Activated CD4-positive, alpha-beta memory T cell treated with anti-CD3 and anti-CD28 coated beads, Interleukin-2, amount 10 ng/mL, durations not matched to agents 7 days and 5 days (primary cell): ENCODE measurements at places on chromosomes 13 and 19. TPM values are rescaled to one million over a fixed set of nuclear protein-coding genes. Genes with fewer than 3 reads are reported as not detected.

DNA sequence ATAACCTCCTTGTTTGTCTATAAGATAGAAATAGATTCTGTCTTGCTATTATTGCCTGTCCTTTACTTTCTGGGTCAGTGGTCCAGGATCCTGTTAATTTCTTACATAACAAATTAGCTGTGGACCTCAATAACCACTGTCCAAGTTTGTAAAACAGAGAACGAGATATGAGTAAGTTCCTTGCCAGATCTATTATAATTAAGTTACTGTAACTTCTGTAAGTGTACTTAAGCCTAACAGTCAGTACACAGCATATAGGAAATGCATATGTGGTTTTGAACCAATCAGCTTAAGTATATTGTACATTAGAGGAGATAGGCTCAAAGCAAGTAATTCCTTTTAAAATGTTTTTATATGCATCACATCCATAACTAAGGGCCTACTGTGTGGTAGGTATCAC, 34.9 kb downstream of the HTR2A start:
- H3K27ac ChIP-seq = no peak overlapping the region
- DNase-seq = no peak
- no peaks in the 10 kb centered on the region for H3K4me1 ChIP-seq
- H3K36me3 ChIP-seq = no peaks in the 10 kb centered on the region
- no peak overlapping the region for H3K4me3 ChIP-seq

GRCh38 chr19:15123031-15123890, 16.1 kb downstream of the SYDE1 start:
- peaks cover 21% of the 10 kb centered on the region for H3K4me1 ChIP-seq
- peak overlapping the region; percentile 85 for H3K4me3 ChIP-seq
- H3K36me3 ChIP-seq = peaks cover 34% of the 10 kb centered on the region
- no peak for DNase-seq

DNA sequence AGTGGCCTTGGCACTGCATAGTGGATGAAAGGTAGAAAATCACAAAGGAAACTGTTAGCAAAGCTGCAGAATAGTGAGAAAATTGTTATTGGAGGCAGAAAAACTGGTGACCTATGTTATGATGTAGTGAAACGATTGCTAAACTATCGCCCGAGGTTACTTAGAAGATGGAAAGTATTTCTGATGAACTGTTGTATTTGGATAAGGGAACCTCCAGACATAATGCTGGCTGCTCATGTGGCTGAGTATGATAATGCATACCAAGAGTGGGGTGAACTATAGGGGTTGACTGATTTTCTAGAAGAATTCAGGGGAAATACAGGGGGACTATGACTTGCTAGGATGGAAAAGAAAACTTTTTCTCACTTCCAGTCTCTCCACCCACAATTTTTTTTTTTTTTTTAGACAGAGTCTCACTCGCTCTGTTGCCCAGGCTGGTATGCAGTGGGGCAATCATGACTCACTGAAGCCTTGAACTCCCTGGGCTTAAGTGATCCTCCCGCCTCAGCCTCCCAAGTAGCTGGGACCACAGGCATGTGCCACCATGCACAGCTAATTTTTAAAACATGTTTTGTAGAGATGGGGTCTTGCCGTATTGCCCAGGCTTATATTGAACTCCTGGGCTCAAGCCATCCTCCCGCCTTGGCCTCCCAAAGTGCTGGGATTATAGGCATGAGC, 4.4 kb upstream of the EID2 start:
- peaks cover 38% of the 10 kb centered on the region for H3K4me1 ChIP-seq
- H3K27ac ChIP-seq = peak overlapping the region; percentile 71
- DNase-seq = no peak
- no peaks in the 10 kb centered on the region for H3K27me3 ChIP-seq
- H3K36me3 ChIP-seq = peaks cover 4% of the 10 kb centered on the region

GRCh38 chr19:35043906-35044305, 2.4 kb downstream of the HPN start:
- peaks cover 9% of the 10 kb centered on the region for H3K27me3 ChIP-seq
- peaks cover 28% of the 10 kb centered on the region for H3K4me1 ChIP-seq
- no peak for DNase-seq
- H3K36me3 ChIP-seq = no peaks in the 10 kb centered on the region
- H3K4me3 ChIP-seq = no peak overlapping the region

Gene OR7C1
- not detected for total RNA-seq

GRCh38 chr19:6674868-6675305, 4.9 kb upstream of the TNFSF14 start:
- peak overlapping the region; percentile 66 for H3K4me3 ChIP-seq
- H3K27ac ChIP-seq = peak overlapping the region; percentile 81
- H3K4me1 ChIP-seq = peaks cover 70% of the 10 kb centered on the region
- H3K36me3 ChIP-seq = peaks cover 11% of the 10 kb centered on the region
- DNase-seq = peak; percentile 94

- H3K4me1 ChIP-seq = no peaks in the 10 kb centered on the region
- no peak overlapping the region for H3K27ac ChIP-seq
- no peaks in the 10 kb centered on the region for H3K36me3 ChIP-seq
These were observed 198.4 kb downstream of the COL4A1 start for GRCh38 chr13:110108348-110109139.

DNA sequence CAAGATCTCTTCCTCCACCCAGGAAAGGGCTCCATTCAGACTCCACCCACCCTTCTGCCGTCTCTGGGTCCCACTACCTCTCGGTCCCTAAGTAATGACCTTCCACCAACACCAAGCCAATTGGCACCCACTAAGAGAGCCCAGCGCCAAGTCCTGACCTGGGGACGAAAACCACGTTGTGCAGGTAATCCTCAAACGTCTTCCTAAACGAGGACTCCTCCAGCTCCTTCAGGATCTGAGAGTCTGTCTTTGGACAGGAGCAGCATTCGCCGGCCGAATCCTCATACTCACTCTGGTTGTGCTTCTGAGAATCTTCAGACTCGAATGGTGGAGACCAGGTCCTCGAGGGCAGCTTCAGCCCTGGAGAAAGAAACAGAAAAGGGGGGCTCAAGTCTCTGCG, 83.1 kb downstream of the ZNF557 start:
- DNase-seq = no peak
- H3K27ac ChIP-seq = no peak overlapping the region
- H3K36me3 ChIP-seq = no peaks in the 10 kb centered on the region

- DNase-seq = peak; percentile 95
- H3K36me3 ChIP-seq = peaks cover 13% of the 10 kb centered on the region
- peak within 1 kb of the TSS; percentile 88 for H3K27ac ChIP-seq
- peaks cover 34% of the 10 kb centered on the region for H3K4me1 ChIP-seq
These were observed at the start of gene SBNO2 for GRCh38 chr19:1173845-1174809. TSS of gene SBNO2 (minus strand) at chr19:1174268. CDS start at chr19:1154276, 19,992 bp downstream.

DNA sequence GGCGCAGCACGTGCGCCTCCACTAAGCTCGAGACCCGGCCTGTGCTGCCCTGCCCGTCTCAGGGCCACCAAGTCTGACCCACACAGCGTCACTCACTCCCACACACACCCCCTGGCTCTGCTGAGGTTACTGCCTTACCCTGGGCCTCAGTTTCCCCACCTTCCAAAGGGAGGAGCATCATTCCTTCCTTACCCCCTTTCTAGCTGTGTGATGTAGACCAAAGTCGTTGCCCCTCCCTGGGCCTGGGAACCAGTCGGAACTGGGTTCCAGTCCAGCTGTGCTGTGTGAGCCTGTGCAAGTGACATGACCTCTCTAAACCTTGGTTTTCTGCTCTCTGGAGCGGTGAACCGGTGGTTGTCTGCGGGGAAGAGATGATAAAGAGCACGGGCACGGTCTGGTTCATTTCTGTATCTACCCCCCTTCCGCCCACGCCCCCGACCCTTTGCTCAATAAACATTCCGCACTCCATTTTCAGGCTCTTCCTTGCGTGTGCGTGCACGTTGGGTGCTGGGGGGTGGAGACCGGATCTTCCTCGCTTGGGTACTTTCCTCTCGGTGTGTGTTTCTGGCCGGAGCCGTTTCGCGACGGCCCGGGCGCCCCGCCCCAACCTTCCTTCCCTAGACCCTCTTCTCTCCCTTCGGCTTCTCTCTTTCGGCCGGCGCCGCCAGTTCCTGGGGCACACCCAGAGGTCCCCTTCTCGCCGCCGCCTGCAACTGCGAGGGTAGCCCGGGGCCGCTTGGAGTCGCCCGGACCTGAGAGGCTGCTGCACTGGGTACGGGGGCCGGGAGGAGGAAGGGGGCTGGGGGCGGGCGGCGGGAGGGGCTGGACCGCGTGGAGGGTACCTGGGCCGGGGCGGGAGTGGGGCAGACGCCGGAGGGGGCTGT, at the start of gene ZNF581:
TSS of gene ZNF581 (plus strand) at position 647 of the 884 bp plus-strand sequence. CDS start 923 bp downstream, outside the sequence.
- H3K36me3 ChIP-seq = peaks cover 21% of the 10 kb centered on the region
- peaks cover 56% of the 10 kb centered on the region for H3K4me1 ChIP-seq
- peak; percentile 78 for DNase-seq
- H3K4me3 ChIP-seq = peak within 1 kb of the TSS; percentile 86
- peak within 1 kb of the TSS; percentile 94 for H3K27ac ChIP-seq

- peaks cover 14% of the 10 kb centered on the region for H3K36me3 ChIP-seq
- H3K4me1 ChIP-seq = peaks cover 24% of the 10 kb centered on the region
- no peak overlapping the region for H3K4me3 ChIP-seq
- peaks cover 1% of the 10 kb centered on the region for H3K27me3 ChIP-seq
These were observed 460.5 kb downstream of the COG6 start for GRCh38 chr13:40116008-40116407.

DNA sequence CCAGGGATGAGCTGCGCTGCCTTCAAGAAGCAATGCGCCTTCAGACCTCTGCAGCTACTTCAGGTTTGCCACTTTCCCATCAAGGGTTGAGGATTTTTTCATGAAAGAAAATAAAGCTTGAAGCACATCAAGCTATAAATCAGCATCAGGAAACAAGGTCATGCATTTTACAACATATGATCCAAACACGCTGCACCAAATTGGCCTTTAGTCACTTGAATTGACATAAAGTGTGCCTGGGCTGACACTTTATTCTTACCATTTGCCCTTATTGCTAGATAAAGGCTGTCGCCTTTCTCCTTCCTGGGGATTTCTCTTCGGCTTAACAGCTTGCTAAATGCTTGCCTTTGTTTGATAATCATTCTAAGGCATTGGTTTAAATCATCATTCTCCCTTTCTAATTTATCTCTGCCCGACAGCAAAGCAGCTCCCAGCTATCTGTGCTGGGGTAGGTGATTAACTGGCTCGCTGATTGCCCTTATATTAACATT, 87.7 kb downstream of the LHFPL6 start:
- H3K27ac ChIP-seq = no peak overlapping the region
- no peaks in the 10 kb centered on the region for H3K36me3 ChIP-seq
- no peaks in the 10 kb centered on the region for H3K4me1 ChIP-seq
- DNase-seq = no peak
- no peaks in the 10 kb centered on the region for H3K27me3 ChIP-seq

DNA sequence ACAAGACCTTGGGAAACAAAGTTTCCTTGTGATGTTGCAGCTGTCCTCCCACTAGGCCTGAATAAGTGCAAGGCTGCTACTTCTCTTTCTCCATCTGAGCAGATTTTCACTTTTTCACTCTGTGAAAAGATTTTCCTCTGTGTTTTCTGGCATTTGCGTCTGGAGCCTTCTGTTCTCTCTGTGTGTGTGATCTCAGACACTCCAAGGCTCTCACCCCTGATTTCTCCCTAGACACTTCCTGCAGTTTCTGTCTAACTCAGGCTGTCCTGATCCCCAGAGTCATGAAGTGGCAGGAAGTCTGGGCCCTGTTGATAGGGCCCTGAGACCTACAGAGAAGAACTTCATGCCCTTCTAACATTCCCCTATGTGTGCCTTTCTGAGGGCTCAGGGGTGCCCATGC, 37.2 kb downstream of the SIGLEC7 start:
- H3K4me3 ChIP-seq = no peak overlapping the region
- no peaks in the 10 kb centered on the region for H3K36me3 ChIP-seq
- H3K27ac ChIP-seq = no peak overlapping the region

DNA sequence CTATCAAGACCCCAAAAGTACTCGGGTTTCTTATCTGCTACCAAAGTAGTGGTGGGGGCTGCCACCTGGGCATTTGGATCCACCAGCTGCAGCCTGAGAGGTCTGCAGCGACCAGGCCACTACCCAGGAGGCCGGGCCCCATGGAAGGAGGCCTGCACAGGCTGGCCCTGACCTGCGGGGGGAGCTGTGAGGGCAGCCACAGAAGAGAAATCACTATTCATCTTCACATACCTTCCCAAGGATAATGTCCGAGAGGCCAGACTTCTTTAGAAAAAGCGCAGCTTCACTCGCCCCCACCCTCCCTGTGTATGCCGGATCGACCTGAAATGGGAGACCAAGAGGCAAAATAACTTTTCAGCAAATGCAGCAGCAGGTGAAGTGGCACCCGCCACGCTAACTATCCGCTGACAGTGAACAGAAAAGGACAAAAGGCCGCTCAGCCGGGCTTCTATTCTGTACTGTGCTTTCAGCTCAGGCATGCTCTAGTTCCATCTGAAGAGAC, 30.1 kb downstream of the EPS15L1 start:
- peaks cover 36% of the 10 kb centered on the region for H3K4me1 ChIP-seq
- H3K27ac ChIP-seq = no peak overlapping the region
- H3K36me3 ChIP-seq = peaks cover 21% of the 10 kb centered on the region
- H3K4me3 ChIP-seq = no peak overlapping the region
- DNase-seq = peak; percentile 42

- H3K27ac ChIP-seq = no peak overlapping the region
- no peaks in the 10 kb centered on the region for H3K27me3 ChIP-seq
- H3K4me1 ChIP-seq = no peaks in the 10 kb centered on the region
- no peak overlapping the region for H3K4me3 ChIP-seq
These were observed 595.8 kb downstream of the PCDH9 start for GRCh38 chr13:66634384-66634783.

Gene HOOK2
- 17.0 TPM for total RNA-seq

Gene HIPK4
- total RNA-seq = 0.10 TPM

Gene ZNF492
- total RNA-seq = 1.1 TPM

DNA sequence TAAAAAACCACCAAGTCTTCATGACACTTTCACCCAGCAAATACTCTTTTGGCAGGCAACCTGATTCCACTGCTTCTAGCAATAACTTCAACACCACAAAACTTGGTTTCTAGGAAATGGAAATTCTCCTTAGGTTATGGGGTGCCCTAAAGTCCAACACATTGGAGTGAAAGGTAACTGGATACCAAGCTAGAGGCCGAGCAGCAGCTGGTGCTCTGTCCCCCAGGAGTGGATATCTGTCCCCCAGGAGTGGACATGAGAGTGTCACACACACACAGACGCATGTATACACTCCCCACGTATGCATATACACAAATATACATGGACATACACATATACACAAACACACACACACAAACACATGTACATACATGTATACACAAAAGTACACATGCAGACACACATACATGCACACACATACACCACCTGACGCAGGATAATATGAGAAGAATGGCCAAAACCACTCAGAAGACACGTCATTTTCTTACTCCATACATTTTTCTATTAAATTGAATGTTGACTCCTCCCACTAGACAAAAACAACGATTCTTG, 50.8 kb downstream of the RFX2 start:
- DNase-seq = no peak
- H3K27me3 ChIP-seq = no peaks in the 10 kb centered on the region
- H3K4me3 ChIP-seq = no peak overlapping the region
- peaks cover 48% of the 10 kb centered on the region for H3K4me1 ChIP-seq
- H3K36me3 ChIP-seq = no peaks in the 10 kb centered on the region

GRCh38 chr19:55315956-55316525, 9.1 kb downstream of the TMEM150B start:
- H3K4me1 ChIP-seq = no peaks in the 10 kb centered on the region
- DNase-seq = no peak
- H3K4me3 ChIP-seq = no peak overlapping the region
- no peaks in the 10 kb centered on the region for H3K27me3 ChIP-seq

Gene PALM3
- total RNA-seq = not detected
